ENCODE measurements at places on chromosomes 5 and 9. TPM values are rescaled to one million over a fixed set of nuclear protein-coding genes. Genes with fewer than 3 reads are reported as not detected.

QRFP gene
- total RNA-seq, result not detected

PNPLA7 gene
- 3.3 TPM for total RNA-seq

SLC1A1 gene
- not detected for total RNA-seq

SV2C gene
- not detected for total RNA-seq

FAM221B gene
- total RNA-seq, result not detected

MCTP1 gene
- 0.40 TPM for total RNA-seq

C9 gene
- total RNA-seq, result not detected

INSL6 gene
- total RNA-seq, result not detected

CPLANE1 gene
- 0.04 TPM for total RNA-seq

CCL27 gene
- total RNA-seq, result not detected

CMYA5 gene
- total RNA-seq, result 0.45 TPM

PWWP2A gene
- 25.8 TPM for total RNA-seq

PCDHB3 gene
- not detected for total RNA-seq

CAPSL gene
- not detected for total RNA-seq

DCANP1 gene
- total RNA-seq, result not detected

MSMP gene
- 4.2 TPM for total RNA-seq

BARX1 gene
- total RNA-seq, result not detected

GALT gene
- 66.2 TPM for total RNA-seq

IL5 gene
- not detected for total RNA-seq

MRPS27 gene
- 120 TPM for total RNA-seq

RGP1 gene
- total RNA-seq, result 13.8 TPM

FGFR4 gene
- total RNA-seq, result 3.6 TPM

SLC25A2 gene
- 0.82 TPM for total RNA-seq

BRINP1 gene
- not detected for total RNA-seq

ENTPD2 gene
- total RNA-seq, result not detected

SRD5A1 gene
- 18.0 TPM for total RNA-seq

MAMDC4 gene
- total RNA-seq, result 7.9 TPM

NAIP gene
- total RNA-seq, result 11.9 TPM

CSF2 gene
- not detected for total RNA-seq

GARIN3 gene
- total RNA-seq, result not detected

CARD9 gene
- total RNA-seq, result 1.3 TPM

Data from Karpas-422 (cell line).